ENCODE measurements at places on chromosomes 6 and 20.

DNA sequence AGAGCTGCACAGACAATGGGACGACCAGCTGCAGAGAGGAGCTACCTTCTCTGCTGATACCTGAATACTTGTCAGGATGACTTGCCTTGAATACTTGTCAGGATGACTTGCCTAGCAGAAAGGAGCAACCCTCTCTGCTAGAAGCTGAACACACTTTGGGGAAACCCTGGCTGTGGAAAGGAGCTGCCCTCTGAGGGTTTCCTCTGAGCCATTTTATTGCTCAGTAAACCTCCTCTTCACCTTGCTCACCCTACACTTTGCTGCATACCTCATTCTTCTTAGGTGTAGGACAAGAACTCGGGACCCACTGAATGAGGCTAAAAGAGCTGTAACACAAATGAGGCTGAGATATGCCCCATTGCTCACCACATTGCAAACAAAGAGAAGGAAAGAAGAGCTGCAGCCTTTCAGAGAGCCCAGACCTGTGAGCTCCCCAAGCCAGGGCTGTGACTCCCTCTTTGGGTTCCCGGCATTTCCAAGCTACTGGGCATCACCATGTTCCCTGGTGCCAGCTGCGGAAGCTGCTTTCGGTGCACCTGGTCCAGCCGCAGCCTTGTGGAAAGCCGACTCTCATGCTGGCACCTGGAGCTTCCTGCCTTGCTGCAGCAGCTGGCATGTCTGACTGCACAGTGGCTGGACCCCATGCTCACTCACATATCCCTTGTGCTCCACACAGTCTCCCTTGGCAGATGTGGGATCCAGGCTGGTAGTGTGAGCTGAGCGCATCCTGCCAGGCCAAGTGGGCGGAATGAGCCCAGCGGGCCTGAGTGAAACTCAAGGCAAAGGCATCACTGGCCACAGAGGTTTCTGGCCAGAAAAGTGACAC, 106.7 kb upstream of the AHI1 start:
- DNase-seq = no peak

GRCh38 chr6:84362193-84362821, 134.9 kb upstream of the CEP162 start:
- DNase-seq = no peak

DNA sequence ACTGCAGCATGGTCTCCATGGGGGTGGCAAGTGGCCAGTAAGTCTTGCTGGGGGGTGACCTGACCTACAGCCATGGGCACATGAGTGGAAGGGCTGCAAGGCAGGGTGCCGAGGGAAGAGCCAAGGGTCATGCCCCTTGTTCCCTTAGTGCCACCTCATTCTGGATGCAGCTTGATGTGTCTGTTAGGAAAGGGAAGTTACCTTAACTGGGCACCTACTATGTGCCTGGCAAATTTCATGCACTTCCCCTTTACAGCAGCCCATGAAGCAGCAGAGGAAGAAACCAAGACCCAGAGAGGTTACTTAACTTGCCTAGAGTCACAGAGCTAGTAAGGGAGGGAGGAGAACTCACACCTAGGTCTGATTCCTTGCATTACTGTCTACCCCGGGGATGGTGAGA, 174.0 kb downstream of the MRPL14 start:
- no peak for DNase-seq

DNA sequence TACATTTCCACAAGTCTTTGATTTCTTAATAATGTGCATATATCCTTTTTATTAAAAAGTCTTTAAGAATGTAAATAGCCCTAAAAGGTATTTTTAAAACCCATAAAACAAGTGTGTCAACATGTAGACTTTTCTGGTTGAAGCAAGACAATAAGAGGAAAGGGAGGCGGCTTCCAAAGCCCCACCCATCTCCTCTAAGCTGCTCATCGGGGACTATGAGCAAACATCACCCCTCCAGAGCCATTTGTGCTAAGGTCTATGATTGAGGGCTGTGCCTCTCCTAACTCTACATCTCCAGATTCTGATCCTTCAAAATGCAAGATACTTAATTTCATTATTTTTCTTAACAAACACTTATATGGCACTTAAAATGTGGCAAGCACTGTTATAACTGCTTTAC, 2.5 kb upstream of the NAA20 start:
- no peak for DNase-seq

GRCh38 chr6:157116426-157116825, 206.9 kb downstream of the TMEM242 start:
- DNase-seq = no peak

- DNase-seq = no peak
These were observed 2.9 kb downstream of the ARHGAP18 start for GRCh38 chr6:129707028-129707427.

GRCh38 chr6:20943040-20943627, 408.9 kb downstream of the CDKAL1 start:
- peak; percentile 6 for DNase-seq

DNA sequence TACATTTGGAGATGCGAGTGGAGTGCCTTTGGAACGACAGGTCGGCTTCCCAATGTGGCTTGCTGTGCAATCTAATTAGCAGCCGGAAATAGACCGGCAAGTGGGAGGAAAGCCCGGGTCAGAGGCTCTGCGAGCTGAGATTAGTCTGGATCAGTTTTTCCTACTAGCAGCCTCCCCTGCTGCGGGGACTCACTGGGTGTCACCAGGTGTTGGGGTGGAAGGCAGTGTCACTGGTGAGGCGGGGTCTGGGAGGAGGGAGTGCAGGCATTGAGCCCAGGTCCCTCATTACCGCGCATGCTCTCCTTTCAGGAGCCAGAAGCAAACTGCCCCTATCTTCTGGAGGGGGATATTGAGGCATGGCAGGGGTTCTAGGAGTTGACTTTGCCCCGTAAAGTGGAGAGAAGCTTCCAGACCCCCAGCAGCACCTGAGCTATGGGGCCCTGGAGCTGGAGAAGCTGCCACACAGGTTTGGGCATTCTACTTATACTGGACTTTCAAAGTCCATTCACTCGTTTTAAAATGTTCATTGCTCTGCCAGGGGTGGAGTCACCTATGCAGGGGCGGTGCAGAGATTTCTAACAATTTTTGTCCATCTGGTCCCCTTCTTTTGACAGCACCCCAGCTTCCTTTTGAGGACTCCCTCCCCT, 11.0 kb downstream of the SULF2 start:
- DNase-seq = no peak

DNA sequence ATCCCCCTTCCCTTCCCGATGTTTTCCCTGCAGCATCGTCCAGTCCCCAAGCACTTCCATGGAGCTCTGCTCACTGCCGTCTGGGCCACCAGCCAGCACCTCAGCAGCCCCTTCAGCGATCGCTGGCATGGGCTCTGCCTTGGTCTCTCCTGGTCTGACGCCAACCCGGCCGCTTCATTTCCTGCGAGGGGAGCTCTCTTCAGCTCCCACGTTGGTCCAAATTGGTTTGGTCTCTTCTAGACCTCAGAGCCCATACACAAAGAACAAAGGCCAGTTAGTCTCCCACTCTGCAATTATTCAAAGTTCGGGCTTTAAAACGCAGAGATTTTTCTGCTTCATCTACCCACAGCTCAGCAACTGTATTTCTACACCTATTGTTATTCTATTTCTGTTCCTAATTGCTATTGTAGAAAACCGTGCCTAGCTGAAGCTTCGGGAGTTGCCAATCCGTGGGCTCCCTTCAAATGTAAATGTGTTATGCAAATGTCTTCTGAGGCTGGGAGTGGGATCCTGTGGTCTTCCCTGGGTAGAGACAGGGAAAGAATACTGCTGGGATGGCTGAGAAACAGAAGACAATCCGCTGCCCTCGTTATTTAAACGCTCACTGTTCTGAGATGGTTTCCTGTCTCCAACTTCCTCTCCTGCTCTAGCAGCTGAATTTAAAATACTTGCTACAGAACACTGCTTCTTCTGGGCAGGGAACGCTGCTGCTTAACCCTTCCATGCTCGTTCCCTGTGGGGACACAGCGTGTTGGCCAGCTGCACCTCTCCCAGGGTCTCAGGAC, 154.2 kb upstream of the QKI start:
- DNase-seq = no peak

- no peak for DNase-seq
These were observed 36.4 kb upstream of the FKBP1A start for GRCh38 chr20:1429143-1429728.

- no peak for DNase-seq
These were observed 325.0 kb downstream of the CDC5L start for GRCh38 chr6:44712353-44713111.

- no peak for DNase-seq
These were observed 201.1 kb upstream of the PREP start for GRCh38 chr6:105603788-105604586.

DNA sequence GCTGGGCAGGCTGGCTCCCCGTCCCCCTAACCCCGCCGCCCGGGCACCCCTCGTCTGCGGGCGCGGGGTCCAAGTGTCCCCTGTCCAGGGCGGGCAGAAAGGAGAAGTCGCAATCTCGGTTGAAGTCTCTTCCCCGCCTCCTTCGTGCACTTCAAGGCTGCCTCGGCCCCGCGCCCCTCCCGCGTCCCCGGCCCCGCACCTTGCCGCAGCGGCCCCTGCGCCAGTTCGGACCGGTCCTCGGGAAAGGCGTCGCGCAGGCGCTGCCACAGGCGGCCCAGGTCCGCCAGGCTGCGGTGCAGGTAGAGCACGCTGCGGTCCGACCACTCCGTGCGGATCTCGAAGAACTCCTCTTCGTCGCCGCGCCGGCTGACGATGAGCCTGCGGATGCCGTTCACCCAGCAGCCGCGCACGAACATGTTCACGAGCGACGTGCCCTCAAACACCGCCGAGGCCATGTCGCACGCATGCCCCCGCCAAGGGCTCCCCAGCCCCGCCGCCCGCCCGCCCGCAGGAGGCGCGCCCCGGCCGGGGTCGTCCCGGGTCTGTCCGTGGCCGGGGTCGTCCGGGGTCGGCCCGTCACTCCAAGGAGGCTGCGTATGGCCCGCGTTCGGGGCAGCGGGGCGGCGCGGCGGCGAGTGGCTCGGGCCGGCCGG, at the start of gene PXDC1:
Gene PXDC1 (minus strand): TSS at position 637 of the 653 bp plus-strand sequence. CDS start 182 bp downstream, at position 455.
- no peak for DNase-seq
